Erythroblast (primary cell): ENCODE measurements at places on chromosomes 6 and 20.
A peak's percentile ranks its signal among the peaks of the same experiment; 100 is the strongest.

DNA sequence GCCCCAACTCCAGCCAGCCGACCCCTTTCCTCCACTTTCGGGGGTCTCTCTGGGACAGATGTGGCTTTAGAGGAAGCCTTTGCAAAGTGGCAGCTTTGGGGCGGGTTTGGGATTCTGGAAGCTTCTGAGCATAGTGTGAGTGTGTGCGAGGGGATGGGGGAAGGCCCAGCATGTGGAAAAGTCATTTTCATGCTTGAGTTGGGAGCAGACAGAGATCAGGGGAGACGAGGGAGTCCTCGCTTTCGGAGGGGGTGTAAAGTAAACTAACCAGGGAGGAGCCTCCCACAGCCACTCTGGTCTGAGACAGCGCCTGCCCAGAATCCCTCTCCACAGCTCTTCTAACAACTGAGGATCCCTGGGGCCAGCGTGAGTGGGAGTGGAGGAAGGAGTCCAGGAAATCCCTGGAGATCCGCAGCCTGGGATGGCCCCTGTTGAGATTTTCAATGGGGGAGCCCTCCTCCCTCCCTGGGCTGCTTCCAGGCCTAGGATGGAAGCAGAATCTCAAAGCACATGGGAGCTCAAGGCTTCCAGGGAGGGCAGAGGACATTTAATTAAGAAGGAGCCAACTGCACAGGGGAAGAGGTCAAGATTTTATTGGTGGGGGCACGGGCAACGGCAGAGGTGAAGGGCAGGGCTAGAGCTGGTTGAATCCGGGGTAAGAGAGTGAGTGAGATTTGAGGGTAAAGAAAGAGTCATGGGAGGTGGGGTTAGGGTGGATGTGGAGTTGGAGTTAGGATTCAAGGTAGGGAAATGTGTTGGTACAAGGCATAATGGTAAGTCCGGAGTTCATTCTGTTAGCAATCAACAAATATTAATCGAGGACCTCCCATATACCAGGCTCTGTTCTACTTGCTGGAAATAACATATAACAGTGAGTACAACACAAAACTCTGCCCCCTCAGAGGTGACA lies 102.3 kb upstream of the FOXP4 start:
- DNase-seq, result no peak

DNA sequence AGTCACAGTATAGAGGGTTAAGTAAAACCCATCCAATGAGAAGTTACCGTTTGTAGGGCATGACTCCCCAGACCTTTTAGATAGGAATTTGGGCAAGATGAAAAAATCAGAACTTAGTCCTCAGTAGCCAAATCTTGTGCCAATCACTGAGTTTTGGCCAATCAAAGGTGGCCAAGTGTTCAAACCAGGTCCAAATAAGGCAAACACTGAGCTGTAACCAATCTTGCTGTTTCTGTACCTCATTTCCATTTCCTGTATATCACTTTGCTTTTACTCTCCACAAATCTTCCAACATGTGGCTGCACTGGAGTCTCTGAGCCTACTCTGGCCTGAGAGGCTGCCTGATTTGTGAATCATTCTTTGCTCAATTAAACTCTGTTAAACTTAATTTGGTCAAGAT lies 81.8 kb upstream of the GPR6 start:
- no peak for DNase-seq

- DNase-seq, result peak; percentile 29
Observed at GRCh38 chr6:74091136-74091793, 395.3 kb downstream of the CD109 start.

- DNase-seq, result no peak
Observed at GRCh38 chr20:6070829-6071695, 17.2 kb upstream of the LRRN4 start.

GRCh38 chr6:137870744-137871247 lies 3.7 kb downstream of the TNFAIP3 start:
- DNase-seq, result peak; percentile 22
